ENCODE measurements at places on chromosomes 5 and 9.

GRCh38 chr5:91074615-91075014 lies 308.5 kb downstream of the ARRDC3 start:
- no peak for DNase-seq

GRCh38 chr5:66358741-66359140 lies 214.6 kb downstream of the SREK1 start:
- no peak for DNase-seq

DNA sequence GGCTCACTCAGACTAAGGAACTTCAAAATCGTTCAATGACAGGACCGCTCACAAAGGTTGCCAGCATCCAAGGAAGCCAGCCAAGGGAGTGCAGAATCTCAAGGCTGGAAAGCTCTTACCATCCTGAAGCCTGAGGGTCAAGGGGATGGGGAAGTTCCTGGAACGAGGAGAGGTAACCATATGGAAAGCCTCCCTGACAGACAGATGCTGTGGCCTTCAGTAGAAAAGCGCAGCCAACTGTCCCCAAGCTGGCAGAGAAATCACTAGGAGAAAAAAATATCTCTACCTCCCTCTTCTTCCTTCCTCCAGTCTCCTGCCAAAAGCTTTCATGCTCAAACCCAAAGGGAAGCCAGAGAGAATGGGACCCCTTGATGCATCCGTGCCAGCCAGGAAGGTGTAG lies 90.5 kb upstream of the RANBP3L start:
- no peak for DNase-seq

GRCh38 chr5:12323637-12324229 lies 419.5 kb upstream of the CTNND2 start:
- DNase-seq, result no peak

DNA sequence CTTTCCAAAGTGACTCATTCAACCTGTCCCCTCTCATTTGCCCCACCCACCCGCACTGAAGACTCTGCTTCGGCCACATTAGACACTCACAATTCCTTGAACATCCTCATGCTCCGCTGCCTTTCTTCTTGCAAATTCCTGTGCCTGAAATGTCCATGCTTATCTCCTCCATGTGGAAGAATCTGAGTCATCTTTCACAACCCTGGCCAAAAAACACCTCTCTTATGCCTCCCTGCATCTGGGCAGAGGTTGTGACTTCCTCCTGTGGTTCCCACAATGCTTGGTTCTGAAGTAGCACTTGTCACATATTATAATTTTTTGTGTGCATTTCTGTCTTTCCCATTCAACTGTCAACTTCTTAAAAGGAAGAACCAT lies 238.6 kb downstream of the ENC1 start:
- DNase-seq, result no peak

DNA sequence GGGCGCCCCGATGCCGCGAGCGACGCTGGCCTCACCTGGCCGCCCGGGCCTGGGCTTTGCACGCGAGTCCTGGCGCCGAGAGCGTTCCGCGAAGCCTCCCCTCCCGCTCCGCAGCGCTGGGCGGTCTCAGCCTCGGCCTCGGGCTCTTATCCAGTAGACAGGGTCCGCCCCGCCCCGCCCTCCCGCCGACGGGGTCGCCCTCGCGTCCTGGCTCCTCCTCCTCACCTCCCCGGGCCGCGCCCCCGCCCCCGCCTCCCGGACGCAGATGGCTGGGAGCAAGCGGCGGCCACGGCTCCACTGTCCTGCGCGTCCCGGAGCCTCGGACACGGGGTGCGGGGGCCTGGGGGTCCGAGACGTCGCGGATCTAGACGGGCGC lies at the start of gene SLC6A3:
Gene SLC6A3, minus strand, starts transcription at position 128 of the 376 bp plus-strand sequence. CDS start 2,243 bp downstream, outside the sequence.
- DNase-seq, result peak; percentile 67

GRCh38 chr5:130155345-130156011 lies 251.2 kb downstream of the CHSY3 start:
- DNase-seq, result peak; percentile 10

DNA sequence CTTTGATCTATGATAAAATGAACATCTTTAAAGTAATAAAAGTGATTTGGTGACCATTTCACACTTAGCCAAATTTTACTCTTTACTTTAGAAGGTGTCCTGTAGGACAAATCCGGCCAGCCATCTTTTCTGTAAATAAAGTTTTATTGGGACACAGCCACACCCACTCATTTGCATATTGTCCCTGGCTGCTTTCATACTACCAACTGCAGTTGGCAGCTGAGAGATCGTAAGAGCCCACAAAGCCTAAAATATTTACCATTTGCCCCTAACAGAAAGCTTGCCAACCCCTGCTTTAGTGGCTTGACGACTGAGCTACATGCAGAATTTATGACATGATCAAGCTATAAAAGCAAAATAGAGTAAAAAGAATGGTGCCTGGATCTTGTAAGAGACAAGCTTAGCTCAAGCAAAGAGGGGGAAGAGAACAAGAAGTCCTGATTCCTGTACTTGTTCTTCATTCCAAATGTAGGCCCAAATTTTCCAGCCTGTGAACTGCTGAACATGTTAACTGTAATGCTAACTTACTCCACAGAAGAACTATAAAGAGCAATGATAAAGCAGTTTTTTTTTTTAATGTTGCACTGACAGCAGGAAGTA lies 7.4 kb upstream of the FBXO10 start:
- DNase-seq, result no peak

DNA sequence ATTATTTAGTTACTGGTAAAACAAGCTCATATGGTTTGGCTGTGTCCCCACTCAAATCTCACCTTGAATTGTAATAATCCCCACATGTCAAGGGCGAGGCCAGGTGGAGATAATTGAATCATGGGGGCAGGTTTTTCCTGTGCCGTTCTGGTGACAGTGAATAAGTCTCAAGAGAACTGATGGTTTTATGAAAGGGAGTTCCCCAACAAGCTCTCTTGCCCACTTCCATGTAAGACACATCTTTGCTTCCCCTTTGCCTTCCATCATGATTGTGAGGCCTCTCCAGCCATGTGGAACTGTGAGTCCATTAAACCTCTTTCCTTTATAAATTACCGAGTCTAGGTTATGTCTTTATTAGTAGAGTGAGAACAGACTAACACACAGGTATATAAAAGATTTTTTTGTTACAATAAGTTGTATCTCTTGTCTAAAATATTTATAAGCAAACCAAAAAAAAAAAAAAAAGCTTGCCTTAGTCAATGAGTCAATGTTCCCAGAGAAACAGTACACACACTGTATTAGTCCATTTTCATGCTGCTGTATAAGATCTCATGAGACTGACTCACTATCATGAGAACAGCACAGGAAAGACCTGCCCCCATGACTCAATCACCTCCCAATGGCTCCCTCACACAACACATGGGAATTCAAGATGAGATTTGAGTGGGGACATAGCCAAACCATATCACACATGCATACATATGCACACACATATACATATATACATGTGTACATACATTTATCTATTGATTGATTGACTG lies 138.3 kb downstream of the BASP1 start:
- DNase-seq, result no peak

- no peak for DNase-seq
These were observed 45.5 kb upstream of the TNFSF15 start for GRCh38 chr9:114851306-114851705.

- DNase-seq, result no peak
These were observed 46.1 kb downstream of the STK10 start for GRCh38 chr5:172141949-172142319.

DNA sequence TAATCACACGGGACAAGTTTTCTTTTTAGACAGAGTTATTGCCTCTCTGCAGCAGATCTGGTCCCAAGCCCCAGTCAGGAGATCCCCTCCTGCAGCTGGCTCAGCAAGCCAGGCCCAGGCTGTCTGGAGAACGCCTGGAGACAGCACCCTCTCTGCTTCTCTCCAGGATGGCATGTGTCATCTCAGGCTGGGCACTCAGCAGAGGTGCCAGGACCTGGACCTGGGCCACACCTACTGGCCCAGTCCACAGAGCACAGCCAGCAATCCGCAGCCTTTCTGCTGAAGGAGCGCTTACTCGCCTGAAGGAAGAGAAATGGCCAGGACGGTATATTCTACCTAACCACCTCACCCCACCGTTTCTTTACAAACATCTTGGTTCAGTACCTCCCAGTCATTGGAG lies 4.7 kb upstream of the TBC1D9B start:
- DNase-seq, result no peak

- DNase-seq, result no peak
These were observed 42.9 kb upstream of the FBXW11 start for GRCh38 chr5:172049226-172049796.

GRCh38 chr9:73741316-73741715 lies 589.7 kb downstream of the ANXA1 start:
- DNase-seq, result peak; percentile 14

DNA sequence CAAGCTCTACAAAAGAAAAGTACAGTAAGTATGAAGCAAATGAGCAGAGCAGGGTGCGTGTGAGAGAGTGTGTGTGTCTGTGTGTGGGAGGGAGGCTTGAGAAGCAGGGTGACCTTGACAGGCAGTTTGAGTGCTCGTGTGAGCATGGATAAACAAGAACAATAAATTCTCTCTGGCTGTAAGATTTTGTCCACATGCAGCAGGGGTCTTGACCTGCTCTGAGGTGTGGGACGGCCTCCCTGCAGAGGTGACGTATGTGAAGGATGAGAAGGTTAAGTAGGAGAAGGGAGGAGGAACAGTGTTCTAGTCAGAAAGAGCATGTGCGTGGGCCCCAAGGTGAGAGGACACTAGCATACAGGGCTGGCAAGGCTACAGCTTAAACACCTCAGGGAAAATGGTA lies 49.0 kb downstream of the SPTLC1 start:
- DNase-seq, result peak; percentile 34

DNA sequence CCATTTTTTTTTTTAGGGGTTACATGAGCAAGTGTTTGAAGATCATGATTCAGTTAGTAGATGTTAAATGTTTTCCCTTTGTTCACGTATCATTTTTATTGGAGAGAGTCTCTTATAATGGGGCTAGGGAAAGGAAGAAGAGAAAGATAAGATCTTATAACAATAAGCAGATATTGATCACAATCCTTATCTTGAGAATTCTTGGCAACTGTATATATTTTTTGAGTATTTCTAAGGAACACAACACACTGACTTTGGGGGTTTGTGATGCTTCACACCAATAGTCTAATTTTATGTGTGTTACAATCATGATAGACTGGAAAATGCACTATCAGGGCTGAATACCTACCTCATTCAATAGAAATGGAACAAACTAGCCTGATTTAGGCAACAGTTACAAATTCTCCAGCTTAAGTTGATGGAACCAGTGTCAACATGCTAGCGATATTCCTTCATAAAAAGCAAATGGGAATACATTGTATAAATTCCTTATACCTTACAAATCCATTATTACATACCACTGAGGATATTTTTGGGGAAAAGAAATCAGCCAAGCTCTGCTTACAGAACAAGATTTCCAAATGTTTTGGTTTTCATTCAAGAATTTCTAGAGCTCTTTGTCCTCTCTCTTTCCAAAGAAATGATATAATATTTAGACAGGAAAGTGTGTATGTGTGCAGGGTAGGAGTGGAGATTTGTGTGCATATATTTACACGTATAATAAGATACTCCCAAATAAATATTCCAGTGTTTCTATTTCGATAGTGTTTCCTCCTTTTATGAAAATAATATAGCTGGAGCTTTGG lies 41.5 kb downstream of the SVEP1 start:
- no peak for DNase-seq

GRCh38 chr5:14228219-14228618 lies 85.1 kb downstream of the TRIO start:
- DNase-seq, result no peak

GRCh38 chr9:103319979-103320378 lies 324.8 kb downstream of the CYLC2 start:
- DNase-seq, result no peak

DNA sequence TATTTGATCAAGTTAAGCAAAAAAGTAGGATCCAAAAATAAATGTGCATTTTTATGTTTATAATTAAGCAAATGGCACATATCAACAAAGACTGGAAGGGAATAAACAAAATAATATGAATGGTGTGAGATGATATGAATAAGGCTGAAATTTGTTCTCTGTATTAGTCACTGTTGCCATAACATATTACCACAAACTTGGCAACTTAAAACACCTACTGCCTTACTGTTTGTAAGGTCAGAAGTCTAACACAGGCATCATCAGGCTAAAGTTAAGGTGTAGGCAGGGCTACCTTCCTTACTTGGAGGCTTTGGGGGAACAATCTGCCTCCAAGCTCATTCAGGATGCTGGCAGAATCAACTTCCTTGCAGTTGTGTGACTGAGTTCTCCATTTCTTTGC lies 19.3 kb downstream of the PGGT1B start:
- DNase-seq, result no peak

GRCh38 chr9:27183131-27183530 lies 74.1 kb downstream of the TEK start:
- no peak for DNase-seq

- no peak for DNase-seq
These were observed 11.0 kb downstream of the ADRB2 start for GRCh38 chr5:148837383-148837782.

- peak; percentile 37 for DNase-seq
These were observed 101.7 kb upstream of the DAPK1 start for GRCh38 chr9:87395804-87396479.

GRCh38 chr5:6838736-6839135 lies 125.5 kb downstream of the TENT4A start:
- no peak for DNase-seq
